ENCODE measurements at places on chromosomes 3 and 15. TPM values are rescaled to one million over a fixed set of nuclear protein-coding genes. Genes with fewer than 3 reads are reported as not detected.

Gene ANKRD63
- polyA plus RNA-seq: 0.29 TPM

Gene ZIC1
- not detected for polyA plus RNA-seq

Gene NMNAT3
- polyA plus RNA-seq: 3.3 TPM

Gene XIRP1
- not detected for polyA plus RNA-seq

Gene CEP63
- polyA plus RNA-seq: 14.1 TPM

Gene DCBLD2
- 0.27 TPM for polyA plus RNA-seq

Gene CNTN4
- not detected for polyA plus RNA-seq

Gene CX3CR1
- polyA plus RNA-seq: 1.1 TPM

DNA sequence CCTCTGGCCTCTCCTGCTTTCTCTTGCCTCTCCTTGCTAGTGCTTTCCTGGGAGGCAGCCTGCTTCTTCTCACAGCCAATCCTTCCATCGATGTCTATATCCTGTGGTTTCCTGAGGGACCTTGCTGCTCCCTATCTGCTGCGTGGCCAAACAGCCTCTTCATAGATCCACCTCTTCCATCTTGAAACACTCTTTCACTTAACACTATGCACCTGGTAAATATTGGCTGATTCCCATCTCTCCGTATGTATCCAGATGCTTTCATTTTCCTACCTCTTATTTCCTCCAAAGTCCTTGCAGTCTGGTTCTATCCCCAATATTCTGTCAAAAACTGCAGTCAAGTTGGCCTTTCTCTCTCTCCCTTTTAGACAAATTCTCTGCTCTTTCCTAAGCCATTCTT lies 205.2 kb upstream of the CFAP20DC start:
- no peak for DNase-seq
- no peaks in the 10 kb centered on the region for H3K4me1 ChIP-seq
- H3K27ac ChIP-seq: no peak overlapping the region
- no peaks in the 10 kb centered on the region for H3K27me3 ChIP-seq

GRCh38 chr15:37377428-37377827 lies 277.1 kb upstream of the MEIS2 start:
- no peaks in the 10 kb centered on the region for H3K36me3 ChIP-seq
- H3K27me3 ChIP-seq: no peaks in the 10 kb centered on the region
- no peak for DNase-seq
- no peak overlapping the region for H3K27ac ChIP-seq
- H3K4me1 ChIP-seq: no peaks in the 10 kb centered on the region
- no peak overlapping the region for H3K4me3 ChIP-seq

DNA sequence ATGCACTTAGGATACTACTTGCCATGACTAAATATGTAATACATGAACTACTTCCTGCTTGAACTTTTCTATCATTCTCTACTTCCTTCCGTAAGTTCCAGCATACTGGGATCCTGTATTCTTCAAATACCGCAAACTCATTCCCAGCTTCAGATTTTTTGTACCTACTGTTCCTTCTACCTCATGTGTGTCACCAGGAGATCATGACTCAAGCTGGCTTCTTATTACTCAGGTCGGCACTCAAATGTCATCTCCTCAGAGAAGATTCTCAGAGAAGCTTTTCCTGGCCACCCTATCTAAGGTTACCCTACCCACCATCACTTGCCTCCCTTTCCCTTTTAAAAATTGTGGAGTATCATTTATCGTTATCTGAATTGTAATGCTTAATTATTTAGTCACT lies 66.7 kb downstream of the RFX7 start:
- H3K27ac ChIP-seq: no peak overlapping the region
- DNase-seq: no peak
- H3K27me3 ChIP-seq: no peaks in the 10 kb centered on the region
- H3K4me3 ChIP-seq: no peak overlapping the region
- H3K36me3 ChIP-seq: peaks cover 24% of the 10 kb centered on the region

DNA sequence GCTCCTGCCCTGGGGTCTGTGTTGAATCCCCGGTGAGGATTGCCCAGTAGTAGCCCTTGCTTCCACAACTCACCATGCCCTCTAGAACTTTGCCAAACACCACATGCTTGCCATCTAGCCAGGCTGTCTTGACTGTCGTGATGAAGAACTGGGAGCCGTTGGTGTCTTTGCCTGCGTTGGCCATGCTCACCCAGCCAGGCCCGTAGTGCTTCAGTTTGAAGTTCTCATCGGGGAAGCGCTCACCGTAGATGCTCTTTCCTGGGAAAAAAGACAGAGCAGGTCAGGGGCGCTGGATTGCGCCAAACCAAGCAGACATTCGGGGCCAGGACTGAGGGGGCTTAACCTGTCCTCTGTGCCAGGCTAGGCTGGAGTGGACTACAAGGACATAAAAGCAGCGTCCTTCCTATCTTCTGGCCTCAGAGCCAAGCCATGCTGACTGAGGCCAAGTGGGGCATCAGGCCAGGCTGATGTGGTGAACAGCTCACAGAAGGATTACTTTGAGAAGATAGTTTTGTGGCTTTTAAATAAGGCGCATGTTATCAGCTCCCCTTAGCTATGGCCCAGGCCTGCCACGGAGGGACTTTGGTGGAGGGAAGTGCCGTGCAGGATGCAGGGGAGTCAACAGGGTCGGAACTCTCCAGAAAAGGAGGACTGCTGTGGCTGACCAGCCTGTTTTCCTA lies 5.3 kb downstream of the SNX22 start:
- peaks cover 69% of the 10 kb centered on the region for H3K4me1 ChIP-seq
- DNase-seq: no peak
- H3K27ac ChIP-seq: no peak overlapping the region
- no peaks in the 10 kb centered on the region for H3K36me3 ChIP-seq
- H3K4me3 ChIP-seq: no peak overlapping the region

- H3K27me3 ChIP-seq: peaks cover 5% of the 10 kb centered on the region
- no peak overlapping the region for H3K4me3 ChIP-seq
- no peak overlapping the region for H3K27ac ChIP-seq
These were observed 50.4 kb downstream of the BOC start for GRCh38 chr3:113261626-113262303.

GRCh38 chr3:10738688-10739372 lies 77.2 kb upstream of the SLC6A11 start:
- peaks cover 5% of the 10 kb centered on the region for H3K36me3 ChIP-seq
- peak overlapping the region; percentile 52 for H3K27ac ChIP-seq
- peak; percentile 56 for DNase-seq
- peak overlapping the region; percentile 49 for H3K4me3 ChIP-seq
- H3K27me3 ChIP-seq: peaks cover 70% of the 10 kb centered on the region

- H3K36me3 ChIP-seq: peaks cover 6% of the 10 kb centered on the region
- H3K27ac ChIP-seq: no peak overlapping the region
- no peak for DNase-seq
- peaks cover 26% of the 10 kb centered on the region for H3K4me1 ChIP-seq
- H3K4me3 ChIP-seq: peak overlapping the region; percentile 83
- peaks cover 60% of the 10 kb centered on the region for H3K27me3 ChIP-seq
These were observed 1.1 kb upstream of the NLGN1 start for GRCh38 chr3:173396191-173397041.

DNA sequence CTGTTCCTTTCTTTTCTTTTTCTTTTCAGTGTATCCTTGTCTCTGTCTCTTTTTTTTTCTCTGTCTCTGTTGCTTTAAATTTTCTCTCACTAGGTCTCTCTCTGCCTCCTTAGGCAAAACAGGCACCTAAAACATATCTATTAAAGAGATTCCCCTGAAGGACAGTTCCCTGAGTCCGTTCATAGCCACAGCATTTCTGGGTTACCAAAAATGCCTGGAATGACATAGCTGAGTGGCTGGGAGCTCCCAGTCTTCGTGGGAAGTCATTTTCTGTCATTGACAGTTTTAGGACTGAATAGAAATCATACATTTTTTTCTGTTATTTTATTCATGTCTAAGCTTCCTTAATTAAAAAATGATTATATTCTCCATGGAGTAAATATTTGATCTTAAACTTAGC lies 323.8 kb upstream of the AZI2 start:
- no peak overlapping the region for H3K27ac ChIP-seq
- peaks cover 5% of the 10 kb centered on the region for H3K27me3 ChIP-seq
- no peaks in the 10 kb centered on the region for H3K4me1 ChIP-seq
- DNase-seq: no peak

DNA sequence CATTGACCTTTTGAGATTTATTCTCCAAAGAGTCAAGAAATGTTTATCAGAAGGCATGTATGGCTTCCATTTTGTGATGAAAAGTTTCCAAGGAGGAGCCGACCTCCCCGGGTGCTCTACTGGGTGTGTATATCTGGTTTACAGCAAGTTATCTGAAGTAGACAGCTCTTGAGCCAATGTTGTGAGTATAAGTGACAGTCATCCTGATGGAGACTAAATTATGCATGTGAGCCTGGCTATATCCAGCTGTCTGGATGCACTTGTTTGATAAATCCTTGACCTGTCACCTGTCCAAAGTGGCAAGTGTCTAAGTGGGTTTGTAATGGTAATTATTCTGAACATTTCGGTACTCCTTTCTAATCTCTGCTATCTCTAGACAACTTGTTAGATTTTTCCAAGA lies 142.2 kb downstream of the NR2F2 start:
- H3K4me3 ChIP-seq: no peak overlapping the region
- no peaks in the 10 kb centered on the region for H3K36me3 ChIP-seq
- H3K4me1 ChIP-seq: no peaks in the 10 kb centered on the region
- peaks cover 6% of the 10 kb centered on the region for H3K27me3 ChIP-seq
- H3K27ac ChIP-seq: no peak overlapping the region

- no peaks in the 10 kb centered on the region for H3K36me3 ChIP-seq
- no peak overlapping the region for H3K27ac ChIP-seq
- no peak for DNase-seq
- no peak overlapping the region for H3K4me3 ChIP-seq
- H3K27me3 ChIP-seq: no peaks in the 10 kb centered on the region
These were observed 630.5 kb downstream of the TBL1XR1 start for GRCh38 chr3:176566757-176567156.

DNA sequence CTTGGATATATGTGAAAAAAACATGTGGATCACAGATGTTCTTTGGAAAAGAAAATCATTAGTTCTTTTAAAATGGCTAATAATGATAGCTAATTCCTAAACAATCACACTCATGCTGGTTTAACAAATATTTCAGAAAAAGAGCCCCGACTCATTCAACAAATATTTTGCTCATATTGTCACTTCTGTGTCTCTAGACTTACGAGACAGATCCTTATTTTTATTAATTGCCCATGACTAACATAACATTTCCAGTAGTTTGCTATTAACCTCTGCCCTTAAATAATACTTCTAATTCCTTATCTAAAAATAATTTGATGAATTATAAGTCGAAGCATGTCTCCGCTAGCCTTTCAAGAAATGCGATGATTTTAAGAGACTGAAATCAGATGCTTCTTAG lies 70.4 kb downstream of the SATB1 start:
- no peaks in the 10 kb centered on the region for H3K4me1 ChIP-seq
- no peak overlapping the region for H3K27ac ChIP-seq
- no peak for DNase-seq

GRCh38 chr15:23497710-23498111 lies 50.7 kb upstream of the GOLGA6L2 start:
- H3K36me3 ChIP-seq: no peaks in the 10 kb centered on the region
- H3K27me3 ChIP-seq: peaks cover 5% of the 10 kb centered on the region
- no peaks in the 10 kb centered on the region for H3K4me1 ChIP-seq
- no peak overlapping the region for H3K27ac ChIP-seq
- no peak overlapping the region for H3K4me3 ChIP-seq

- H3K27ac ChIP-seq: no peak overlapping the region
- H3K4me1 ChIP-seq: no peaks in the 10 kb centered on the region
- no peaks in the 10 kb centered on the region for H3K27me3 ChIP-seq
- H3K36me3 ChIP-seq: no peaks in the 10 kb centered on the region
- H3K4me3 ChIP-seq: no peak overlapping the region
These were observed 144.9 kb downstream of the FEZF2 start for GRCh38 chr3:62228467-62228866.

GRCh38 chr15:57566834-57567233 lies 24.9 kb upstream of the MYZAP start:
- no peak overlapping the region for H3K27ac ChIP-seq
- H3K36me3 ChIP-seq: no peaks in the 10 kb centered on the region
- peaks cover 7% of the 10 kb centered on the region for H3K27me3 ChIP-seq

DNA sequence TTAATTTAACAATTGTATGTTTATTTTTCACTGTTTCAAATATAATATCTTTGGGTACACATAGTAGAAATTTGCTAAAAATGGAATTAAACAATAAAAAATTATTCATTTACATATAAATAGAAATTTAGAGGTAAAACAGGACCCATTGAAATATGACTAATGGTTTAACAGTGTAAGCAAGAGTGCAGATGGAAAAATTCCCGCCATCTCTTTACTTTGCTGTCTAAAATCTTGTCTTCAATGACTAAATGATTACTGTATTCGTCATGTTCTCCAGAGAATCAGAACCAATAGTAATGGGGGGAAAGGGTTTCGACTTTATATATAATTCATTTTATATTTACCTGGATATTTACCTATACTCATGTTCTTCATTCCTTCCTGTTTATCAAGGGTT lies 163.1 kb downstream of the IL1RAP start:
- no peak overlapping the region for H3K27ac ChIP-seq
- no peak for DNase-seq
- no peak overlapping the region for H3K4me3 ChIP-seq
- H3K4me1 ChIP-seq: no peaks in the 10 kb centered on the region
- peaks cover 9% of the 10 kb centered on the region for H3K36me3 ChIP-seq
- H3K27me3 ChIP-seq: no peaks in the 10 kb centered on the region

DNA sequence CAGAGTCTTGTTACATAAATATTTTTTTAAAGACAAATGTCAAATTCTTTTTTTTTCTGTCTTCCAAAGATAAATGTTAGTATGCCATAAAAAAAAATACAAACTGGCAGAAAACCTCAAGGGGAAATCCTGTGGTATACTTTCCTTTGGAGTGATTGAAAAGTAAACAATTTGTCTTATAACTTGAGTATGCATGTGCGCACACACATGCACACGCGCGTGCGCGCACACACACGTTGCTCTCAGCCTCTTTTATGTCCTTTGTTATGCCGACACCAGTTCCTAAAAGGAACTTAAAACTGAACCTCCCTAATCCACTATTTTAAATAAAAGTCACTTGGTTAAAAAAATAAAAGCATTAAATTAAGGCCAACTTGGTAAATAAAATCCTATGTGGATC lies 58.1 kb downstream of the TGFBR2 start:
- H3K4me1 ChIP-seq: peaks cover 77% of the 10 kb centered on the region
- H3K36me3 ChIP-seq: peaks cover 35% of the 10 kb centered on the region
- H3K27me3 ChIP-seq: no peaks in the 10 kb centered on the region
- DNase-seq: no peak
- H3K4me3 ChIP-seq: peak overlapping the region; percentile 7
- H3K27ac ChIP-seq: peak overlapping the region; percentile 92

GRCh38 chr3:120563356-120564022 lies 32.6 kb upstream of the NDUFB4 start:
- peaks cover 14% of the 10 kb centered on the region for H3K27me3 ChIP-seq
- no peaks in the 10 kb centered on the region for H3K36me3 ChIP-seq
- peaks cover 16% of the 10 kb centered on the region for H3K4me1 ChIP-seq
- DNase-seq: no peak

DNA sequence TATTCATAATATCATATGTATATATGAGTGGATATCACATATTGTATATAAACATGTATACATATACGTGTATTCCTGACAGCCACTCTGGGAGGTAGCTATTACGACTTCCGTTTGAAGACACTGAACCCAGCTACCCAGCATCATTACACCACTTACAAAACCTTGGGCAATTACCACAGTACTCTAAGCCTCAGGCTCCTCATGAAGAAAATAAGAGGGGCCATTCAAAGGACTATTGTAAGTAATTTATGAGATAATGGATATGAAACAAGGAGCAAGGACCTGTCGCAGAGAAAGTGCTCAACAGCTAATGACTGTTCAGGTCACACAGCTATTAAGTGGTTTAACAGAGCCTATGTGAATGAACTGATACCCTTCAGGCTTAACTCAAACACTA lies 52.4 kb downstream of the KCNMB2 start:
- no peak overlapping the region for H3K27ac ChIP-seq
- no peaks in the 10 kb centered on the region for H3K36me3 ChIP-seq
- DNase-seq: no peak

Measured in naive B cell (primary cell).